ENCODE measurements at places on chromosomes 2 and 18. TPM values are rescaled to one million over a fixed set of nuclear protein-coding genes. Genes with fewer than 3 reads are reported as not detected.

DNA sequence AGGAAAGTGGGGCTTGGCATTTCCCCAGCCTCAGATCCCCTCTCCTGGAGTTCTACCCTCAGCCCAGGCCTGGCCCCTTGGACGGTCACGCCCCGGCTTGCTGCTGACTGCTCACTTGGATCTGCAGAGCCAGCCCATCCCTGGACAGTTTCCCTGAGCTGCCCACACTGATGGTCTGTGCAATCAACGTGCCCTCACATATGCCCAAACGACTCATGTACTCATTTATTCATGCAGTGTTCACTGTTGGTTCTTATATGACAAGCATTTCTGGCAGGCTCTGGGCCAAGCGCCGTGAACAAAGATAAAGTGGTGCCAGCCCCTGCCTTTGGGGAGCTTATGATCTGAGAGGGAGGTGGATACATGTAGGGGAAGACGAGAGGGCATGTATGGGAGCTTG, 20.3 kb upstream of the GLI2 start:
- DNase-seq, result no peak
- peaks cover 3% of the 10 kb centered on the region for H3K4me1 ChIP-seq
- H3K36me3 ChIP-seq, result no peaks in the 10 kb centered on the region
- H3K27ac ChIP-seq, result no peak overlapping the region
- peaks cover 13% of the 10 kb centered on the region for H3K27me3 ChIP-seq

GRCh38 chr2:136225950-136226835, 108.2 kb upstream of the CXCR4 start:
- H3K4me1 ChIP-seq, result no peaks in the 10 kb centered on the region
- no peaks in the 10 kb centered on the region for H3K36me3 ChIP-seq
- no peak for DNase-seq
- no peak overlapping the region for H3K27ac ChIP-seq
- H3K4me3 ChIP-seq, result no peak overlapping the region

GRCh38 chr2:231104115-231104713, 20.6 kb downstream of the HTR2B start:
- H3K27ac ChIP-seq, result no peak overlapping the region
- H3K4me1 ChIP-seq, result peaks cover 10% of the 10 kb centered on the region
- no peaks in the 10 kb centered on the region for H3K27me3 ChIP-seq
- peaks cover 5% of the 10 kb centered on the region for H3K36me3 ChIP-seq
- DNase-seq, result peak; percentile 86

GRCh38 chr2:193332941-193333340, 1138.2 kb upstream of the TMEFF2 start:
- H3K36me3 ChIP-seq, result no peaks in the 10 kb centered on the region
- no peaks in the 10 kb centered on the region for H3K4me1 ChIP-seq
- no peaks in the 10 kb centered on the region for H3K27me3 ChIP-seq

DNA sequence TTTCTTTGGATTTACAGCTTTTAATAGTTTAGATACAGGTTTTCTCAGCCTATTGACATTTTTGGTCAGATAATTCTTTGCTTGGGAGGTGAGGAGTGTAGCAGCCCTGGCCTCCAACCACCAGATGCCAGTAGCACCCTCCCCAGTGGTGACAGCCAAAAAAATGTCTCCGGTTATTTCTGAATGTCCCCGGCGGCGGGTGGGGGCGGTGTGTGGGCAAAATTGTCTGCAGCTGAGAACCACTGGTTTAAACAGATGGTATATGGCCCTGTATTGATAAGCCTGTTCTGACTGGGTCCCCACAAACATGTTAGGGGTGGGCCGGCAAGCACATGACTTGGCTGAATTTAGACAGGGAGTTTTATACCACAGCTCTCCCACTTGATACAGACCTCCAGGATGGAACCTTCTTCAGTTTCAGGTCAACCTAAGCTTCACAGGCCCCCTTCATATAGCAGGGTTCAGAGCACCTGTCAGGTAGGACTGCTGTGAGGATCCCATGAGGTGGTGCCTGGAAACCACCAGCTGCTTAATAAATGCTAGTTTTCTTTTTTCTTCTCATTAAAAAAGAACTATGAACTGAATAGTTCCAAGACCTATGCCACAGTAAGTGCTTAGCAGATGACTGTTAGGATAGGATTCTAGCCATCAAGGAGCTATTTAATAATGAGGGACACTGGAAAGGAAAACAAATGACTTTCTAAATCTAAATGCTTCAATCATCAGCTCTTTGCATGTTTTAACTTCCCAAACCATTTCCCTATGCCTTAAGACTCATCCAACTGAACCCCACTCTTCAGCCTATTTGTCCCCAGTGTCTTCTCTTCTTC, 18.1 kb downstream of the LPIN2 start:
- H3K27me3 ChIP-seq, result no peaks in the 10 kb centered on the region
- H3K36me3 ChIP-seq, result no peaks in the 10 kb centered on the region
- DNase-seq, result no peak
- no peak overlapping the region for H3K4me3 ChIP-seq
- H3K4me1 ChIP-seq, result no peaks in the 10 kb centered on the region
- no peak overlapping the region for H3K27ac ChIP-seq

DNA sequence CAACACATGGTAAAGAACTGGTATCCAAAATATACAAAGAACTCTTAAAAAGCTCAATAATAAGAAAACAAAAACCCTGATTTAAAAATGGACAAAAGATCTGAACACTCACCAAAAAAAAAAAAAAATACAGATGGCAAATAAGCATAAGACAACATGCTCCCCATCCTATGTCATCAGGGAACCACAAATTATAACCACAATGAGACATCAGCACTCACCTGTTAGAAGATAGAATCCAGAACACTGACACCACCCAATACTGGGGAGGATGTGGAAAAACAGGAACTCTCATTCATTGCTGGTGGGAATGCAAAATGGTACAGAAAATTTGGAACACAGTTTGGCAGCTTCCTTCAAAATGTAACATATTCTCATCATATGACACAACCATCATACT, 66.7 kb downstream of the TMX3 start:
- no peaks in the 10 kb centered on the region for H3K36me3 ChIP-seq
- H3K27ac ChIP-seq, result no peak overlapping the region
- H3K27me3 ChIP-seq, result peaks cover 3% of the 10 kb centered on the region
- DNase-seq, result no peak
- no peaks in the 10 kb centered on the region for H3K4me1 ChIP-seq
- no peak overlapping the region for H3K4me3 ChIP-seq

DNA sequence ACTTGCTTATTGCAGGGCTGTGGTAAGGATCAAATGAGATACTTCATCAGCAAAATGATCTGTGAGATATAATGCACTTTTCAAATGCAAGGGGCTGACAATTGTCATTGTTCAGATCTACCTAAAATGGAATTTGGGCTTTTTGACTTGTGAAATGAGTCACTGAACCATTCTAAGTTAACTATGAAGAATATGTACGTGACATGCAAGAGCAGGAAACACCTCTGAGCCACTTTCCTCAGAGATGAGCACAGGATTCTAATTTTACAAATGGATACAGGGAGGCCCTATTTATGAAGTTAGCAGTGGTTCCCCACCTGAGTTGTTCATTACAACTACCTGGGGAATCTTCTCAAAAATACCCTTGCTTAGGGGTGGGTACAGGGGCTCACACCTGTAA, 26.7 kb downstream of the CTLA4 start:
- no peaks in the 10 kb centered on the region for H3K4me1 ChIP-seq
- DNase-seq, result no peak
- H3K4me3 ChIP-seq, result no peak overlapping the region
- peaks cover 10% of the 10 kb centered on the region for H3K27me3 ChIP-seq
- H3K36me3 ChIP-seq, result no peaks in the 10 kb centered on the region
- no peak overlapping the region for H3K27ac ChIP-seq

- H3K4me1 ChIP-seq, result no peaks in the 10 kb centered on the region
- H3K4me3 ChIP-seq, result no peak overlapping the region
- DNase-seq, result no peak
- no peaks in the 10 kb centered on the region for H3K36me3 ChIP-seq
Observed at GRCh38 chr2:98472132-98472650, 27.5 kb downstream of the INPP4A start.

DNA sequence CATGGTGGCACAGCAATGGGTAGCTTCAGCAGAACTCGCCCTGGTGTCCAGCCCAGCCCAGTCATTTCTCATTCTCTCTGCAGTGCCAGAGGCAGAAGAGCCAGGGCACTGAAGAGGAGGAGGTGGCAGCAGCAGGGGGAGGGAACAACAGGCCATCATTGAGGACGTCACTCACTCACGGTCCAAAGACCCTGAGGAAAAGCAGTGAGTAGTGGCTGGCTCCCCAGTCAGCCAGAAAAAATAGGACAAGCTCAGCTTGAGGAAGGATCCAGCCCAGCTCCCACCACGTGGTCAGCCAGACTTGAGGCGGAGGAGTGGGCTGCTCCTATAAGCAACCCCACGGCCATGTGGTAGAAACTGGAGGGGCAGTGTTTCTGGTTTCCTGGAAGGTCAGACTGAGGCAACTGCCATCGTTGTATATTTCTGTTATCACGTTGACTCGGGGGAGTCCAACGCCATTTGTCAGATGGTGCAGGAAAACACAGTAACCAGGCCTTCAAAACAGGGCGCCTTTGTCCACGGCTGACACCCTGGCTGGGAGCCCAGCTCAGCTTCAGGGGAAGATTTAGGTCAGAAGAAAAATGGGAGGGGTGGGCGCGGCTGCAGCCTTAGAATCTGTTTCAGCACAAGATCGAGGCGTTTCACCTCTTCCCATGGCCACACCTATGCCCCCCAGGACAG, 19.0 kb upstream of the TMEM247 start:
- no peak overlapping the region for H3K27ac ChIP-seq
- no peak overlapping the region for H3K4me3 ChIP-seq
- H3K4me1 ChIP-seq, result no peaks in the 10 kb centered on the region
- no peaks in the 10 kb centered on the region for H3K36me3 ChIP-seq
- DNase-seq, result no peak

DNA sequence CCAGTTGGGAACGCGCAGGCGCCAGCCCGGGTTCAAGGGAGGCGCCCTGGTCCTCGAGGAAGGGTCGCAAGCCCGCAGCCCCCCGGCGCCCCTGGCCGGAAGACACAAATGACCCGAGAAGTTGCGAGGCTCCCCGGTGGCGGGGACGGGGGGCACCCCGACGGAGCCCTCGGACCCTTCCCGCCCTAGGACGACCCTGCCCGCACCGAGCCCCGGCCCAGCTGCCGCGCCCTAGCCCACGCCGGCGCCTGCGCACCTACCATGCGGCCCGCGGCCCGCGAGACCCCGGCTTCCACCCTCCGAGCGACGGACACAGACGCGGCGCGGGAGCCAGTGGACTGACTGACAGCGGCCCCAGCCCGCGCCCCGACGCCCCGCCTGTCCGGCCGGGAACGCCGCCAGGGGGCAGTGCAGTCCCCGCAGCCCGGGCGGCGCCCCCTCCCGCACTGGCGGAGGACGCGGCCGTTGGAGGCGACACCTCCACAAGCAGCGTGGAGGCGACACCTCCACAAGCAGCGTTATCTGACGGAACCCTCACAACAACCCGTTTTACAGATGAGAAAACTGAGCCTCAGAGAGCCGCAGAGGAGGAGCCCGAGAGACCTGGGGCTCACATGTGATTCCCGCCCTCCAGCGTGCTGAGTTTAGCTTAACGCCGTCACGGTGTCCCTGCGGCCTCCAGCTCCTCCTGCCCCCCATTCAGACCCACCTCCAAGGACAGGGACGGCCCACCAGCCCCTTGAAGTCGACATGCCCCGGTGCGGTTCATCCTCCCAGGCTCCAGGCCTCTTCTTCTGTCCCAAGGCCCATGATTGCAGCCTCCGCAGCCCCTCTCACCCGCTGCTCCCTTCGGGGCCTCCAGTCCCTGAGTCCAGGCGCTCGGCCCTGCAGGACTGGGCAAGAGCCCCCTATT, at the start of gene NMUR1:
Gene NMUR1, minus strand, starts transcription at position 347 of the 913 bp plus-strand sequence. Its CDS starts 84 bp downstream, at position 263.
- H3K4me1 ChIP-seq, result peaks cover 3% of the 10 kb centered on the region
- peak; percentile 39 for DNase-seq
- H3K27ac ChIP-seq, result no peak within 1 kb of the TSS
- peaks cover 13% of the 10 kb centered on the region for H3K27me3 ChIP-seq

GRCh38 chr2:153873052-153874048, 1.6 kb downstream of the GALNT13 start:
- H3K27ac ChIP-seq, result no peak overlapping the region
- H3K4me1 ChIP-seq, result peaks cover 2% of the 10 kb centered on the region
- DNase-seq, result no peak
- peaks cover 21% of the 10 kb centered on the region for H3K27me3 ChIP-seq
- H3K4me3 ChIP-seq, result no peak overlapping the region
- no peaks in the 10 kb centered on the region for H3K36me3 ChIP-seq

The MC2R gene
- not detected for total RNA-seq

Data from endothelial cell of umbilical vein (primary cell).